ENCODE measurements at places on chromosomes 3 and 15.

DNA sequence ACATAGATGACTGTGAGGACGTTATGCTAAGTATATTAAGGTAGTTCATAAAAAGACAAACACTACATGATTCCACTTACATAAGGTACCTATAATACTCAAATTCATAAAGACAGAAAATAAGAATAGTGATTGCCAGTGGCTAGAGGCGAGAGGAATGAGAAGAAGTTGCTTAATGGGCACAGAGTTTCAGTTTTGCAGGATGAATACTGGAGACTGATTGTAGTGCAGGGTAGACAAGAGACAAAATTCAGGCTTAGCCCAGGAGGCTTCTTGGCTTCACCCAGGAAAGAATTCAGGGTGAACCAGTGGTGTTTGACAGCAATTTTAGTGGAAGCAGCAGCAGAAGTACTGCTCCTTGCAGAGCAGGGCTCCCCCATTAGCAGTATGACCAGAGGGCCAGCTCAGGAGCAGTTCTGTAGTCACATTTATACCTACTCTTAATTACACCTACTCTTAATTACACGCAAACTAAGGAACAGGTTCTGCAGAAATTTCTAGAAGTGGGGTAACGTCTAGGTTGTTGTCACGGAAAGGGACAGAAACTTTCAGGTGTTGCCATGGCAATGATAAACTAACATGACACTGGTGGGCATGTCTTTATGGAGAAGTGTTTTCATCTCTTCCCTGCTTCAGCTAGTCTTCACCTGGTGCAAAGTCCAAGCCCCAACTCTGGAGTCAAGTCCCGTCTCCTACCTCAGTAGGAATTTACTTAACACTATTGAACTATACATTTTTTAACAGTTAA is 55.2 kb downstream of the TBL1XR1 start:
- no peak for DNase-seq

- no peak for DNase-seq
These were observed 58.3 kb downstream of the HMG20A start for GRCh38 chr15:77479015-77479414.

GRCh38 chr15:90496791-90497190 is 32.9 kb upstream of the CRTC3 start:
- DNase-seq, result no peak

DNA sequence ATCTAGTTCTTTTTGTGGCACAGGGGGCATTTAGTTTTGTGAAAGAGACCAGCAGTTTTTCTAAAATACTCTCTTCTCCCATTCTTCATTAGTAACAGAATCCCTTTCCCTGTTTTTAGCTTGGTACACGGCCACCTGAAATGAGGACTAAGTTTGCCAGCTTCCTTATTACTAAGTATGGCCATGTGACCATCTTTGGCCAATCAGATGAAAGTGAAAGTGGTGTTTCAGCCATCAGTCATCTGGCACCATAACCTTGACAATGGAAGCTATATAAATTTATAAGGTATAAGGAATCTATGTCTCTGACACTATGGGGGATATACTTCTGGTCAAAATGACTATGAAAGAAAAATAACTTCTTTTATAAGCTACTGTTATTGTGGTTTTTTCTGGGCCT is 570.4 kb downstream of the AGBL1 start:
- no peak for DNase-seq

DNA sequence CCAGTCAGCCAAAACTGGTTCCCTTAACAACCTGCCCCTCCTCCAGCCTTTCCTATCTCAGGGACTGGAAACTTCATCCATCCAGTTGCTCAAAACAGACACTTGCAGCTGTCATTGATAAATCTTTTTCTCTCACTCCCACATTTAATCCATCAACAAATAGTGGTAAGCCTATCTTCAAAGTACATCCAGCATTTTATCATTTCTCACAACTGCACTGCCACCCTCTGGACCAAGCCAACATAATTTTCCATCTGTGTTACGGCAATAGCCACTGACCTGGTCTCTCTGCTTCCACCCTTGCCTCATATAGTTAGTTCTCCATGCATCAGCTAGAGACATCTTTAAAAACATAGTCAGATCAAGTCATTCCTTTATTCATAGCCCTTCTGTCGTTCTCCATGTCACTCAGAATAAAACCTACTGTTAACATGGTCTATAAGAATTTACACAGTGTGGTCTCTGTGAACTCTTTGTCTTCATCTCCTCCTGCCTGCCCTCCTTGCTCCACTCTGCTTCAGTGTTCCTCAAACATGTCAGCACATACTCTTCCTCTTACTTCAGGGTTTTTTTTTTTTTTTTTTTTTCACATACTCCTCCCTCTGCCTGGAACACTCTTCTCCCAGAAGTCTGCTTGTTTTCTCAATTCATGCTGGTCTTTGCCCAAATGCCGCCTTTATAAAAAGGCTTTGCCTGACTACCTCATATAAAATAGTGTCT is 102.5 kb upstream of the COL6A5 start:
- DNase-seq, result no peak

GRCh38 chr3:149590691-149591441 is 67.0 kb downstream of the WWTR1 start:
- DNase-seq, result no peak

DNA sequence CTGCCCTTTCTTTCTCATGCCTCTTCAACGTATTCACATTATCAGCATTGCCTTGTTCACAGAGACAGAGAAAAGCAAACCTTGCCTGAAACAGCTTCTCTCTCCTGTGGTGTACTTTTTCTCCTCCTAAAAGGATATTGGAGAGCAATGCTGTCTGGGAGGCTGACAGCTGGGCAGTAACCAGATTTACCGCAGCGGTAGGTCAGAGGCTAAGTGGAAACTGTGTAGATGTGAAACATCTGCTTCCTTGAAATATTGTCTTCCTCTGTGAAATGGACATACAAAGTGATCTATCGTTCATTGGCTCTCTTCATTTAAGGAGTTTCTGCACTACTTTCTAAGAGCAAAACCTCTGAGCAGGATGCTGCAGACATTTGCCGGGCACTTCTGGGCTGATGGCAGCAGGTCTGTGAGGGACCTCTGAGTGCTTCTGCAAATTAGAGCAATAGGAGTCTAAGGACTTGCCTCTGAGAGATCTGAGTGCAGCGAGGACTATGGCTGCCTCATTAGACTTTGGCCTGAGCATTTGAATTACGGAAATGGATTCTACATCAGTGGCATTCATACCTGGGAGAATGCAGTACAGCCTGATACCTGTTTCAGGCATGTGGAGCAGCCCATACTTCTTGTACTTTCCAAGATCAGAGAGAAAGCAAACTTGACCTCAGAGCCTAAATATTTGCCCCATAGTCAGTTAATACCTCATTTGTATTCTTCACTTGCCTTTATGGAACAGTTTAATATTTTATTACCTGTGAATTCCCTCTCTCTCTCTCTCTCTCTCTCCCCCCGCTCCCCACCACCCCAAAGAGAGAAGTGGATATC is 260.5 kb upstream of the TPRG1 start:
- no peak for DNase-seq

DNA sequence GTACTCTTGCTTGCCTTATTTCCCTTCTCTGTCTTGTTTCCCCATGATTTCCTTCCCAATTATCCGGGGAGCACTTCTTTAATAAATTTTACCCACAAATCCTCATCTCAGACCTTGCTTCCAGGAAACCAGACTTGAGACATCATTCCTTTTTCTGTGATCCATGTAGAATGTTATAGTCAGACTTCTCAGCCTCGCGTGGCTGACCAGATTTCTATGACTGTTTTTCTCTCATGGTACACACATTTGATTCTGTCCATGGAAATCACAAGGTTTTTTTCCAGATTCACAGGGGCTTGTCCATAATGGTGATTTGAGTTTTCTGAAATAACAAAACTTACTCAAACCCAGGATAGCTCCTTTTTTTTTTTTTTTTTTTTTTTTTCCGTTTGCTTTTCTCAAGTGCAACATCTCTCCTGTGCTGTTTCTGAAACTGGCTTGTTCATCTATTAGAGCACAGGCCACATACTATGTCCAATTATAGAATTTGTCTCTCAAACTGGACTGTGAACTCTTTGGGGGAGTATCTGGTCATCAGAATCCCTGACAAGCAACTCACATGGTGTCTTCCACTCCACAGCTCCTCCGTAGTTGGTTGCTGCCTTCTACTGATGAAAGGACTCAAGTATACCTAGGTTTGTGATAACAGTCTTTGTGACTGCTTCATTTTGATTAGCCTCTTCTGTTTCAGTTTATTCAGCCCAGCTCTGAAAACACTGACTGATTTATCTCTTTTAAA is 50.8 kb downstream of the RBMS3 start:
- no peak for DNase-seq

GRCh38 chr3:113268311-113268710 is 57.0 kb downstream of the BOC start:
- no peak for DNase-seq

DNA sequence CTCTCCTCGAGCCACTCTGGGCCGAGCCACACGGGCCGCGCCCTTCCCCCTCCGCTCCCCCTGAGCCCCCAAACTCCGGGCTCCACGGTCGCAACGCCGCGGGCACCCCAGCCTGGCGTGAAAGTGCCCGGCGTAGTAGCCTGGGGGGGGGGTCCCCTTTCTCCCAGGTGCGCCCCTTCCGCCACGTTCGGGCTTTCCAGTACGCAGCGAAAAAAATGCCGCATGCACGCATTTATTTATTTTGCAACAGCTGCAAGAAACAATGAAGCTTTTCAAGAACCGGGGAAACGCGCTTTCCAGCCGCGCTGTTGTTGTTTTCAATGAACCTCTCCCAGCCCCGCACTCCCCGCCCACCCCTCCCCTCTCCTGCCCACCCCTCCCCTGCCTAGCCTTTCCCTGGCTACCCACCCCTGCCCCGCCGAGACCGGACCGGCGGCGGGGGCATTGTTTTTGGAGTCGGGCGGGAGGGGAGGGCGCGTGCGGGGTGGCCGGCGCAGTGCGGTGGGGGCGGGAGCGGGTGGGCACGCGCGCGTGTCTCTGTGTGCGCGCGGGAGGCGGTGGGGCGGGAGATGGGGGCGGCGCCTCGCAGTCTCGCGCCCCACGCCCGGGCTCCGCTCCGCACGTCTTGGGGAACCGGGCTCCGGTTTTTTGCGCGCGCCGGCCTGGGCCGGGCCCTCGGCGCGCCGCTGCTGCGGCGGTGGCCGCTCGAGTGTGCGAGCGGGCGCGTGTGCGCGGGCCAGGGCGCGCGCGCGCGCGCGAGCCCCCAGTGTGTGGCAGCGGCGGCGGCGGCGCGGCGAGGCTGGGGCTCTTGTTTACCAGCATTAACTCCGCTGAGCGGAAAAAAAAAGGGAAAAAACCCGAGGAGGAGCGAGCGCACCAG is at the start of gene IGF1R:
IGF1R (plus strand) TSS at position 766 of the 880 bp plus-strand sequence. CDS start 1,043 bp downstream, outside the sequence.
- DNase-seq, result peak; percentile 90

GRCh38 chr3:9201266-9201665 is 48.2 kb downstream of the SRGAP3 start:
- no peak for DNase-seq

DNA sequence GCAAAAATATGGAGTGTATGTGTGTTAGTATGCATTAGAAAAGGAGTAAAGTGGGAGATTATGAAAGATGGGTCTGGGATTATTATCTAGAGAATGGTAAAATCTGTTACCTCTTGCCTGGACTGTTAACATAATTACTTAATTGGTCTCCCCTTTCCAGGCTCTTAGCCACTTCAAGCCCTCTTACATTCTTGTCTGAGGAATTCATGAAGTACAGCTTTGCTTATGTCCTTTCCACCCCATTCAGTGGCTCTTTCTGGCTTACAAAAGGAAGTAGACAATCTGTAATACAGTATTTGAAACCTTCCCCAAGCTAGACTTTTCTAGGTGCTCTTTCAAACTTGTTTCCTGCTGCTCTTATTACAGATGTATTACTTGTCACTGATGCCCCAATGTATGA is 129.8 kb downstream of the MBNL1 start:
- no peak for DNase-seq

DNA sequence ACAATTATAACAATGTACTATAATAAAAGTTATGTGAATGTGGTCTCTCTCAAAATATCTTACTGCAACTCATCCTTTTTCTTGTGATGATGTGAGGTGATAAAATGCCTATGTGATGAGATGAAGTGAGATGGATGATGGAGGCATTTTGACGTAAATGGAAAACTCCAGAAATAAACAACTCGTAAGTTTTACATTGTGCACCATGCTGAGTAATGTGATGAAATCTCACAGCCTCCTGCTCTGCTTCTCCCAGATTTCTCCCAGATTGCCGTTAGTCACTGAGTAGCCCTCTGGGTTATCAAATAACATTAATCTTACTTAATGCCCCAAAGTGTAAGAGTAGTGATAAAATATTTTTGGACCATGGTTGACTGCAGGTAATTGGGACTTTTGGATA is 64.8 kb upstream of the SLCO2A1 start:
- no peak for DNase-seq

- peak; percentile 87 for DNase-seq
These were observed 36.7 kb downstream of the SMAD3 start for GRCh38 chr15:67101911-67102598.

GRCh38 chr15:84886211-84886983 is 1.9 kb downstream of the SLC28A1 start:
- DNase-seq, result no peak

DNA sequence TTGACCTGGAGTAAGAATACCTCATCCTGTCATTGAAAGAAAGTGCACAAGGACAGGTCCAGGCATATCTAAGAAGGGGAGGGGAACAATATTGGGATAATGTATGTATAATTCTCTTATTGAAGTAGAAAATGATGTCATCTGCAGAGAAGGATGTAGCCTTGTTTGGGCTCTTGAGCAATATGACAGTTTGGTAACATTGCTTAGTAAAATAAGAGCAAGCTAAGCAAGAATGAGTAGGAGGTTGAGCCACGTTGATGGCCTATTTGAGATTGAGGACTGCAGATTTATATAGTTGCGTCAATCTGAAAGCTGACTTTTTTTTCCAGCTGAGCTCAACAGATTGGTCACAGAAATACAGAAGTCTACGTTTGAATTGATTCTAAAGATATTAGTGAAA is 145.2 kb downstream of the FILIP1L start:
- no peak for DNase-seq

- peak; percentile 26 for DNase-seq
These were observed 55.3 kb downstream of the ARHGAP31 start for GRCh38 chr3:119349354-119350041.

- no peak for DNase-seq
These were observed 87.0 kb downstream of the FILIP1L start for GRCh38 chr3:100027321-100027720.
